ENCODE measurements at places on chromosomes 2 and 18.
A peak's percentile ranks its signal among the peaks of the same experiment; 100 is the strongest.

- DNase-seq = no peak
Measured at GRCh38 chr2:4464634-4465266, 761.4 kb downstream of the DCDC2C start.

DNA sequence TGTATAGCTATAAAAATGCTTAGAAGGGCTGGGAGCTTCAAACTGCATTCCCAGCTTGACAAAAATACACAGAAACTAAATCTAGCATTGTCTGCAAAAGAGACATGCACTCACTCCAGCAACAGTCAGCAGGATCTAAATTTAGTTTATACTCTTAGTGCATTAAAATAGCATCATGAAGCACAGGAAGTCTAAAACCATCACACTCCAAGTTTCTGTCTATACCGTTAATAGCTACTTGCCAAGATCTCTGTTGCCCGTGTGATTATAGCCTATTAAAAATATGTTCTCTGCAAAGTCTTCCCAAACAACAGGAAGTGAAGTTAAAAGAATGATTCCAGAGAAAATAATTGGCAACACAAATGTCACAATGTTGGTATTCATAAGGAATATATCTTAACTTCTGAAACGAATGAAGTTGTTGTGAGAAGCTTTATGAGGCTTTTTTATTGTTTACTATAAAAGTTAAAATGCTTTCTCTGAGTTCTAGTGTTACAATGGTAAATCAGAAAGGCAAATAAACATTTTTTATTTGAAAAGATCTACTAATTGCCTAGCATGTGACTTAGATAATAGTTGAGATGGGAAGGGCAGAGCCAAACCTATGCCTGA is 184.2 kb downstream of the ZNF385B start:
- no peak for DNase-seq

DNA sequence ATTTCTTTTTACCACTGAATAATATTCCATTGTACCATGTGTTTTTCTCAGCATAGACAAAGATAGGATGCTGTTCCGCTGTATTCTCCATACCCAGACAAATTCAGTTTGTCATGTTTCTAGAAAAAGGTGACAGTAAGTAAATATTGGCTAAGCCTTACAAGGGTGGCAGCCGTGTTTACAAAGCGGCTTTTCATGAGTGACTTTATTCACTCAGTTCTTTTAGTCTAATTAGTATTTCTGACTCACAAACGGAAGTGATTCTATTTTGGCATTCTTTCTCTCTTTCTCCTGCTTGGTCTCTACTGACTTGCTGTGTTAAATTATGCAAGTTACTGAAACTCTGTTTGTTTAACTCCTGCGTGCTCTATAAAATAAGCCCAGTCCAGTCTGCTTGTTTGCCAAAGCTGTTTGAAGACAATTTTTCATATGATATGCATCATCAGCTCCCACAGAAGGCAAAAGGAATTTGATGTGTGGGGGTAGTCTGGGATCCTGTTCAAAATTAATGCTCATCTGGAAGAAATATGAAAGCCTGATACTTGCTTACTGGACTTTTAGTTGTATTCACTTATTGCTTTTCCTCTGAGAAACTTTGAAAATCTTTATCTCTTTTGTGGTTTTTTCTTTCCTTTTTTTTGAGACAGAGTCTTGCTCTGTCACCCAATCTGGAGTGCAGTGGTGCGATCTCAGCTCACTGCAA is 2.3 kb upstream of the PLEKHH2 start:
- peak; percentile 89 for DNase-seq

DNA sequence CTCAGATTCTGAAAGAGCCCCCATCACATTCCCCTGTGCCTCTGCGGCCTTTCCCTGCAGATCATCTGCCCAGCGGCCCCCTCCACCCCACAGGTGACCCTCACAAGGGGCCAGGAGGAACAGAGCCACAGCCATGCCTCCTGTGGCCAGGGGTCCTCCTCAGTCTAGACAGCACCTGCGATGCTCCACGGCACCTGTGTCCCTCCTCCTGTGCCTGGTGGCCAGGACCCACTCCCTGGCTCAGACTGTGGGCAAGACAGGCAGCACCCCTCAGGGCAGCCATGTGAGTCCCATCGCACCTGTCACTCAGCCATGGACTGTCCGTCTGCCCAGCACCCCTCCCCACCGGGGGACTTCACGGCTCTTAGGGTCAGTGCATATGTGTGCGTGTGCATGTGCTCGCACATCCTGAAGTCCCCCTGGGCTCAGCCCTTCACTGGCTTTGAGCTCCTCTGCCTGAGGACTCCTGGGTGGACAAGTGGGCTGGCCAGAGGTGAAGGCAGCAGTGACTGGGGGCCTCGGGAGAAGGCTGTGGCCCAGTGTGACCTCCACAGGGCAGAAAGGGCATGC is 237.7 kb downstream of the ATAD2B start:
- DNase-seq = no peak

DNA sequence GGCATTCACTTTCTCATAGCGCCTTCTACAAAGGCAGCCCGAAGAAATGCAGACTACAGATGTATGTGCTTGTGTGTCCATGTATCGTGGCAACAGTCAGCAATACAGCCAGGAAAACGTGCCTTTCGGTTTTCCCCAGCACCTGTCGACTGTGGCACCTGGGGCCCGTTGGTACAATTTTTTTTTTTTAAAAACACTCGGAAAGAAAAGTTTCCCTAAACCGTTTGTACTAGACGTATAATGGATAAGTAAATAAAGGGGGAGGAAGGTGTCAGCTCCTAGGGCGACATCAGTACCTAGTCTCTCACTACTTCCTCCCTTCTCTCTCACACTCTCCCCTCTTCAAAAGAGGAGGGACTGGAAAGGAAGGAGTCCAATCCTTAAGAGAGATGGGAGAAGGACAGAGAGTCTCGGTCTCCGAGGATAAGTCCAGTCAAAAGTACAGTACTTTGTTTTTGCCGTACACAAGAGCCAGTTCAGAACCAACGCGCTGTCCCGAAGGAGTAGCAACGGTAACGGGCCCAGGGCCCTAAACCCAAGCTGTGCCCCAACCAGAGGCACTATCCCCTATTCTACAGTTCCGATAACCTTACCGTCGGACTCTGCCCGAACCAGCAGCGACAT is 759 bp downstream of the PPP4R3B start:
- DNase-seq = peak; percentile 52

DNA sequence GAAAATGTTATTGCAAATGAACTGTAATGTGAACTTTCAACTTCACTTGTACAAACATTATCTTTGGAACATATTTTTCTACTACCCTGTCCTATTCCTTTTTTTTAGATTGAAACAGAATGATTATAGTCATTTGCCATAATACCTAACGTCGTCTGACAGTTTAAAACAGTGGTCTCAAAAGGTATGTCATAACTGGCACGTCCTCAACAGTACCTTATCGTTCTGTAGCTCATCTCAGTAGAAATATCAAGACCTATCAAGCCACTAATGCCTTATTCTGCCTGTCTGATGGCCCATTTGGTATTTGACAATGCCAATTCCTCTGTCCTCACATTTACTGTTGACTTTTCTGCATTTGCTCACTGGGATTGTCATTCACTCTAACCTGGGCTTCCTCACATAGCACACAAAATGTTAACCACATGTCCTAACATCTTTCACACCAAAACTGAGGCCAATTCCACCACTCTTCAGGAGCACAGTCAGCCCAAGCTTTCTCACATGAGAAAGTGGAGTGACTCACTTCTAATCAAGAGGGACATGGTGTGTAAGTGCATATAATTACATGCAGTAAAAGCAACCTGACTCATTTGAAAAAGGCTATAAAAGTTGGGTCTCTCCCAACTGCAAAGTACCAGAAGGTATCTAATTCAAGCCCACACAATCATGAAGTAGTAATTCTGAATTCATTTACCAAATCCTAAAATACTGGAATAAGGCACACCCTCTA is 34.8 kb downstream of the DNER start:
- no peak for DNase-seq

DNA sequence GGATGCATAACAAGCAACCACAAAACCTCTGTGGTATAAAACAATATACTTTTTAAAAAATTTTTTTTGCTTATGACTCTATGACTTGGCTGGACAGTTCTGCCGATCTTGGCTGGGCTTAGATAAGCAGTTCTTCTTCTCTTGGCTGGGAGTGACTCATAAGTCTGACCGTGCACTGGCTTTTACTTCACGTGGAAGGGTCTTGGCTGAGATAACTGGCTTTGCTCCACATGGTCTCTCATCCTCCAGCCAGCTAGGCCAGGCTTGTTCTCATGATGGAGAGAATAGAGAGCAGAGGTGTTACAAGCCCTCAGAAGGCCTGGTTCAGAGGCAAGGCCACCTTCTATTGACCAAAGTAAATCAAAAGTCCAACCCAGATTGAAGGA is 178.9 kb upstream of the SERPINE2 start:
- DNase-seq = no peak

DNA sequence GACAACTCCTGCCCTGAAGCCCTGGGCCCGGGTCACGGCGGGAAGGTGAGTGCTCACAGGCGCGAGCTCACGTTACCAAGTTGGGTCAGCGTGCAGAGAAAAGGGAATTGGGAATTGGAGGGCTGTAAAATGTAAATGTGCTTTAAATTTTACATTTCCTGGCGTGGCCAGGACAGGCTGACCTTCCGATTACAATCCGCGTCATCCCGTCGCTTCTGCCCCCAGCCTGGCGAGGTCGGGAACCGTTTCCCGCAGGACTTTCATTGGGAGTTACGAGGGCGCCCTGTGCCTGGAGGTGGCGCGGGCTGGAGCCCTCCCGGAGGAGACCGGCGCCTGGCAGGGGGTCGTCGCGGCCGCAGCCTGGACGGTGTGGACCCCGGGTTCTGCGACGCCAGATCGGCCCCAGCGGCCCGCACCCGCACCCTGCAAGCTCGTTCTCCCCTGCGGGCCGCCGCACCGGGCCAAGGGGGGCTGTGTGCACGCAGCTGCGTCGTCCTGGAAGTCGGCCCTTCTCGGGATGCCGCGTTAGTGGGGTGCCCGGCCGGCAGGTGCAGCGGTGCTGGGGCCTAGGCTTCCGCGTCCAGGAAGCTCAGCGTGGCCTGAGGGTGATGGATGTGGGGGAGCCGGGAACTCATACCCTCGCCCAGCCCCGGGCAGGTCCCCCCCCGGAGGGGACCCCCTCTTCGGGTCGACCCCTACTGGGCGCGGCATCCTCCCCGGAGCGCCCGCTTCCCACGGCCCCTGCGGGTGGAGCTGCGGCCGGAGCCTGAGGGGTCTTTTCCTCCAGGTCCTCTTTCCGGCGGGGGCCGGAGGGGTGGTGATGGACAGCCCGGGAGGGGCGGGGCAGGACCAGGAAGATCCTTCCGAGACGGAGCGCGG is 63.9 kb downstream of the LRRFIP1 start:
- no peak for DNase-seq

GRCh38 chr2:182668671-182669070 is 47.4 kb upstream of the DNAJC10 start:
- peak; percentile 92 for DNase-seq

DNA sequence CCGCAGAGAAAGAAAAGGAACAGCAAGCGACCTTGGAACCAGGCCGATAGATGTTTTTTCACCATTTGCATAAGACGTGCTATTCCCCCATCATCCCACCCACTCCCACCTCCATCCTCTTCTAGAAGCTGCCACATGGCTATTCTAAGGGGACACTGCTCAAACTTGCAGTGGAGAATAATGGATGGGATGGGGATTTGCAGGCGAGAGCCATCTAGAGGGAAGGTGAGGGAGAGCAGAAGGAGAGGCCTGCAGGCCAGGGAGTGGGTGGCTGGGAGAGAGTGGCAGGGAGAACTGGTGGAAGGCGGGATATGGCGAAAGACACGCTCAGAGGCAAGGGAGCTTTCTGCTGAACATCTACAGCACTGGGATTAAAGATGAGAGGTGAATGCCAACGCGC is 84.9 kb downstream of the MAPK4 start:
- DNase-seq = no peak

DNA sequence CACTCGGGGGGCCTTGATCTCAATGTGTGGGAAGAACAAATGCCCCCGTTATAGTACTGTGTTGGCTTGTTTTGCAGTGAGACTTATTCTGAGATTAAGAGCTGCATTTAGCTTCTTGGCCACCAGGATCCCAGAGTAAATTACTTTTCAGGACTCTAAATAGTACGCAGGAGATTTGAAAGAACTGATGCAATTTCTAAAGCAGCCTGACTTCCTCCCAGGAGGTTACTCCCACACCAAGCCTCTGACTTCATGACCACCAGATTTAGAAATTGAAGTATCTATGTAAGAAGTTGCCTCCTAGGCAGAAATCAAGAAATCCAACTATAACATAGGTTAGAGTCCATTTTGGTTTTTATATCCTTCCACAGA is 67.0 kb downstream of the FEZ2 start:
- no peak for DNase-seq

GRCh38 chr18:63183378-63183777 is 136.2 kb downstream of the BCL2 start:
- no peak for DNase-seq

- DNase-seq = no peak
Measured at GRCh38 chr2:100752628-100753333, 67.2 kb upstream of the NPAS2 start.

GRCh38 chr2:220682616-220683015 is 889.5 kb downstream of the EPHA4 start:
- DNase-seq = no peak

- DNase-seq = no peak
Measured at GRCh38 chr18:13989199-13989598, 73.9 kb upstream of the MC2R start.

GRCh38 chr2:150174056-150174805 is 313.2 kb downstream of the RND3 start:
- no peak for DNase-seq

- no peak for DNase-seq
Measured at GRCh38 chr2:58959996-58960395, 718.9 kb upstream of the FANCL start.

DNA sequence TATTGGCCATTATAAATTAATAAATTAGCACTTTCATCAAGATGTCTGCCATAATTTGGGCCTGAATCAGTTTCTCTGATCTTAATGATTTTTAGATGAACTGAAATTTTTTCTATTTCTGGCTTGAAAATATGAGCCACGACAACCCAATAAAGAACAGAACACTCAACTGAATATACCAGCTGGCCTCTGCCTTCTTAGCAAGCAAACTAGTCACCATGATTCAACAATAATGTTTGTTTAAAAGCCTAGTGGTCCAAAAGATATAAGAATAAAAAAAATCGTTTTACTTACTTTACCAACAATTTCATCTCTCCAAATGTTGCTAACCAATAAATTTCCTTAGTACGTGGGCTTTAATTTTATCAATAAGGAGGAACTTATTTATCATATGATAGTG is 66.7 kb upstream of the TTN start:
- no peak for DNase-seq

DNA sequence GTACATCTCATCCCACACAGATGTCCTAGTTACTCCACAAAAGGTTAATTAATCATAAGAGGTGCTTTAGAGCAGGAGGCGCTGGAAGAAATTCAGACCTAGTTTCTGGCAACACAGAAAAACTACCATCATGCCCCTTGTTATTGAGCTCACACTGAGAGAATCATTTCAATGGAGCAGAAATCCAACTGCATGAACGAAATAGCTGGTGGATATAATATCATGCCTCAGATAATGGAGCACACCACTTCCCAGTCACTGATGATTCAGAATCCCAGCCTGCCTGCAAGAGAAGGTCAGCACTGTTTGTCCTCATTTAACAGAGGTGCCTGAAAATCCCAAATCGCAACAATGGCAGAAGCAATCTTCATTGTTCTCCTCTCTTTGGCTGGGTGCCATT is 125.8 kb upstream of the CREB1 start:
- DNase-seq = peak; percentile 54

Measured in NCI-H774 (cell line).